ENCODE measurements at places on chromosomes 5 and 9.

- DNase-seq = no peak
These were observed 287.6 kb downstream of the PDE4D start for GRCh38 chr5:59605915-59606314.

DNA sequence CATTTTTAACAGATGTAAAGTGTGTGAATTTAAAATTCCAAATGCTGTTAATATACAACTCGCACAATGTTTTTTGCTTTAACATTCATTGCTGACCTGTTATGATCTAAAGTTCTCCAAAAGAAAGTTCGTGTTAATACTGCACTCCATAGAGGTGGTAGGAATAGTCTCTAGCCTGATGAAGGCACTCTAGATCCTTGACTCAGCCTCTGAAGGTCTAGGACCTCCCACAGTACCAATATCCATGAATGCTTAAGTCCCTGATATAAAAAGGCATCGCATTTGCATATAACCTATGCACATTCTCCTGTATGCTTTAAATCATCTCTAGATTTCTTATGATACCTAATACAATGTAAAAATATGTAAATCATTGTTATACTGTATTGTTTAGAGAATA lies 213.6 kb downstream of the EFNA5 start:
- DNase-seq = no peak

DNA sequence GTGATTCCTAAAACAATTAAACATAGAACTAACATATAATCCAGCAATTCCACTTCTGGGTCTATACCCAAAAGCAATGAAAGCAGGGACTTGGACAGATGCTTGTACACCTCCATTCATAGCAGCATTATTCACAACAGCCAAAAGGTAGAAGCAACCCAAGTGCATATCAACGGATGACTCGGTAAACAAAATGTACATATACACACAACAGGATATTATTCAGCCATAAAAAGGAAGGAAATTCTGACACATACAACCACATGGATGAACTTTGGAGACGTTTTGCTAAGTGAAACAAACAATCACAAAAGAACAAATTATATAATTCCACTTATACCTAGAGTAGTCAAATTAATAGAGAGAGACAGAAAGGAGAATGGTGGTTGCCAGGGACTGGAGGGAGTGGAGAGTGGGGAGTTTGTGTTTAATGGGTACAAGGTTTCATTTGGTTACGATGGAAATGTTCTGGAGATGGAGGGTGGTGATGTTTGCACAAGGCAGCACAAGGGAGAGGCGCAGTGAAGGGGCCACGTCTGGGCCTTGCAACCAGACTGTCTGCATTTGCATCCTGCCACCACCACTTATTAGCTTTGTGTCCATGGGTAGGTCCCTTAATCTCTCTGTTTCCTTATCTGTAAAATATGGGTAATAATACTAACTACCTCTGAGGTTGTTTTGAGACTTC lies 36.3 kb upstream of the RLN1 start:
- no peak for DNase-seq

DNA sequence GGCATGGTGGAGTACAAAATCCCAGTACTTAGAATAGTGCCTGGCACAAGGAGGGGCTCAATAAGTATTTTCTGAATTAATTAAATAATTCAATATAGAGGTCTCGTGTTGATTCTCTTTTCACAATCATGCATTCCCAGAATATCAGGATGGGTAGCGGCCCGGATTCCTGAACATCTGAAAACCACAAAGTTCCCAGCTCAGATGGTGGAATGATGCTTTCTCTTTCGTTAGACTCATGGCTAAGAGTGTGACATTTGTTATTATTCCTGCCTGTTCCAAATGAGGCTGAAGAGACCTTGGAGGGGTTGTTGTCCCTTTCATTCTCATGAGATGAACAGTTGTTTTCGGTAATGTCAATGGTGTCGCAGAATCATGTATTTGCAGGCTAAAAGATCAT lies 95.4 kb upstream of the LIFR start:
- DNase-seq = no peak

- no peak for DNase-seq
These were observed 8.8 kb upstream of the LCP2 start for GRCh38 chr5:170306381-170306831.

- no peak for DNase-seq
These were observed 3.1 kb upstream of the FAM53C start for GRCh38 chr5:138334867-138335447.

DNA sequence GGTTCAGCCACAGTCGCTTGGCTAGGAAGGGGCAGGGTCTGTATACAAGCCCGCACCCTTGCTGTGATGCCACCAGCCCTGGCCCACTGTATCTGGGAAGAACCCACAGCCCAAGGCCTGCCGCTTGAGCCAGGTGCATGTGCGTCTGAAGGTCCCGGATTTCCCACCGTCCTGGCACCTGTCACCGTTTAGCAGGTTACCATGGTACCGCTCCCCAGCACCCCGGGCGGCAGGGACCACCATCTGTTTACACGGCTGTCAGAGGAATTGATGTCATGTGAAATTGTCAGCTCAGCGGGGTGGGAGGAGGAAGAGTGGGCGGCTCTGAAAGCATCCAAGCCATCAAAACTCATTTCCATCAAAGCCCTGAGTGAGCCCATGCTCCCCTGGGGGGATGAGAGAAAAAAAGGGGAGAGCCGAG lies 92.7 kb downstream of the HRH2 start:
- no peak for DNase-seq

DNA sequence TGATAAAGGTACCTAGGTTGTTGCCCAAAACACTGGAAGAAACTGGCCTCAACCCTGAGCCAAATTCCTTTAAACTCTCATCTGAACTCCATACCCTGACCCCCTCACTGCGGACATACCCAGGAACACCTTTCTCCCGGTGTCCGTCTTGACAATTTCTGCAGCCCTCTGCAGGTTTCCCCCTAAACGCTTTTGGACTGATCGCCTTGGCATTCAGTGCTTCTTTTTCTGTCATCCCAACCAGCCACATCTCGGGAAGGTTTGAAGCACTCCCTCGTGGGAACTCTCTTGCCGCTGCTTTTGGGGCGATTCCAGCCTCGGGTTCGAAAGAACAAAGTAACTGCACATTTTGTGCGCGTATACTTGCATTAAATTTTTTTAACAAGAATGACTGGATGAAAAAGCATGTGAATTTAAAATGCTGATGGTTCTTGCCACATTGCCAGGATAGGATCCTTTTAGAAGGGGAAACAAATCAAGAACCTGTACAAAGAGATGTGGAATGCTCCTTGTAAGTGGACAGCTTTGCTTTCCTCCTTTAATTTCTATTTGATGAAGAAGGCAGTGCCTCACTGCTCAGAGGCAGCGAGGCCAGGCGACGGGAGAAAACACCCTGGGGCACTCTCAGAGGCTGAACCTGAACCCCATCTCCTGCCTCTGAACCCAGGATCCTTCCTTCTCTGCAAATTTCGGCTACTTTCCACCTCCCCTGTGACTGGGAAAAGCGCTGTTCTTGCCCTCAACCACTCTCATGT lies 615 bp downstream of the PSMD5 start:
- DNase-seq = no peak

GRCh38 chr5:52864884-52865283 lies 77.2 kb downstream of the ITGA1 start:
- no peak for DNase-seq

- DNase-seq = no peak
These were observed 41.0 kb upstream of the MTAP start for GRCh38 chr9:21761309-21761901.

DNA sequence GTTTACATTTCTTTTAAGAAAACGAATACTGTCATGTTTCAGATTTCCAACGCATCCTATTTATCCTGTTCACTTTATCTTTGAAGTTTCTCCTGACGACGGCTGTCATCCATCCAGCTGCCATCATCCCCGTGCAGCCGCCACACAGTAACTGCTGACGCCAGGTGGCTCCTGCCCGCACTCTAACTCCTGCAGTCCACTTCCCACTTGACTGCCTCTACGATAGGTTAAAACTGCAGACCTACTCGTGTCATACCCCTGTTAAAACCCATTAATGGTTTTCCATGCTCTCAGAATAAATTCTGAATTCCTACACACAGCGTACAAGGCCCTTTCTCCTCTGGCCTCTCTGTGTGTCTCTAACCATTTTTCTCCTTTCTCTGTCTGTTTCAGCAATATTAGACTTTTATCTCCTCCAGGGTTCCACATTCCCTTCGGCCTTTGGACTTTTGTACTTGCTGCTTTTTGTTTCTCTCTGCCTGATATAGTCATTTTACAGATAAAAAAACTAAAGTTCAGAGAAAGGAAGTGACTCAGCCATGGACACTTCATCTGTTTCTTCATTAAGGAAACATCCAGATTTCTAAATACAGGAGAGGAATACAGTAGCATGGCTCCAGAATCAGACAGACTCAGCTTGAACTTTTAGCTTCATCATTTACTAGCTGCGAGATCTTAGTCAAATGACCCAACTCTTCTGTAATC lies 84.9 kb downstream of the ADAMTS12 start:
- no peak for DNase-seq

GRCh38 chr9:129483415-129484351 lies 137.2 kb downstream of the C9orf50 start:
- peak; percentile 89 for DNase-seq

DNA sequence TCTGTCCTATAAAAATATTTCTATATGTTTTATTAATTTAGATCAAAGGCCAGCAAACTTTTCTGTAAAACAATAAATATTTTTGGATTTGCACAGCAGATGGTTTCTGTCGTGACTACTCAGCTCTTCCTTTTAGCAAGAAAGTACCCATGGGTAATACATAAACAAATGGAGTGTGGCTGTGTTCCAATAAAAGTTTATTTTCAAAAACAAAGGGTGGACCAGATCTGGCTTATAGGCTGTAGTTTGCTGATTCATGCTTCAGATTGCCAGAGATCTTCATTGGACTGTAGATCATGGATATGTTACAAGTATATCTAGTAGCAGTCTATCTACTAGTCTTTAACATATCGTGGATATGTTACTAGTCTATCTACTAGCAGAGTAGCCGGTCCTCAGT lies 590.5 kb downstream of the CSNK1G3 start:
- DNase-seq = no peak

DNA sequence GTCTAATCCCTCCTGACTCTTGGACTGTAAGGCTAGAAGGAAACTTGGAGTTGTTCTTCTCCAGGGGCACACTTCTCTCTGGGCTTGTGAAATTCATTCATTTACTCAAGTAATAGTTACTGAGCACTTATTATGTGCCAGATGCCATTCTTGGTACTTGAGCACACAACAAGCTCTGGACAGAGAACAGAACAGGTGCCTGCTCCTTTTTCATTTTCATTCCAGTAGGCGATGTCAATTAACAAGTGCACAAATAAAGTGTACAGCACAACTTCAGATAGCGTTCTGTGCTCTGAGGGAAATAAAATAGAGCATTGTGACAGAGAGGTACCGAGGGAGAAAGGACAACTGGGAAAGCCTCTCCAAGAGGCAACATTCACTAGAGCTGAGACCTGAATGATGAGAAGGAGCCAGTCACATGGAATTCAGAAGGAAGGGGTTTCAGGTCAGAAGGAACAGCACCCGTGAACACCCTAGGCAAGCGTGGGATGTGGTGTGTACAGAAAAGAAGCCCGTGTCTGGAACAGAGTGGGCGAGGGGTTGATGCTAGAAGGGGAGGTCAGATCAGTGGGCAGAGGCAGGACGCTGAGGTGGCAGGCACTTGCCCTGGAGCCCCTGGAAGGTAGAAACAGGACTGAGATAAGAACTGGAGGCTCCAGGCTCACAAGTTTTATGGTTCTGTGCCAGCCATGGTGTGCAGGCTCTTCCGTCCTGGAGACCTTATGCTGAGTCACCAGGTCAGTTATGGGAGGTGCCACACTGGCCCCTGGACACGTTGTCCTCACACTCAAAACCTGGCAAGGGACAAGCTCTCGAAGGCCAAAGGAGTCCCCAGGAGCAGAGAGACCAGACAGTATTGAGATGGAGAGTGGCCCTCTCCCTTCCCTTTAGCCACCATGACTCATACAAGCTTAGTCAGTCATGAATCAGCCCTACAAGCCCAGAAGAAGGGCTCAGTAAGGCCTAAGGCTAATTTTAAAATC lies 7.2 kb upstream of the ABLIM3 start:
- peak; percentile 55 for DNase-seq

DNA sequence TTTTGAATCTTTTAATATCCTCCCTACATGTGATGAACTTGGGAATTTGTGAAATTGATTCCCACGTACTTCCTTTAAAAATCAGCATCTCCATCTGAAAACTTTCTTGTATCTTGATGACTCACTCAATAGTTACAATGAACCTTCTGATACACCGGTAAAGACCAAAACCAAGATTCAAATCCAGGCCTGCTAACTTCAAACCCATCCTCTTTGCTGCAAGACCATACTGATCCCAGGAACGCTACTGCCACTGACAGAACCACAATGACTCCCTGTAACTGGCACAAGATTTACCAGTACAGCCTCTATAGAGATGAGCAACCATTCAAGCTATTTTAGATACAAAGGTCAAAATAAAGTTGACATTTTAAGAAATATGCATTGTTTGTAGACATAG lies 332.9 kb downstream of the DNAH5 start:
- no peak for DNase-seq

- DNase-seq = peak; percentile 19
These were observed 15.2 kb upstream of the RXFP3 start for GRCh38 chr5:33921002-33921401.

DNA sequence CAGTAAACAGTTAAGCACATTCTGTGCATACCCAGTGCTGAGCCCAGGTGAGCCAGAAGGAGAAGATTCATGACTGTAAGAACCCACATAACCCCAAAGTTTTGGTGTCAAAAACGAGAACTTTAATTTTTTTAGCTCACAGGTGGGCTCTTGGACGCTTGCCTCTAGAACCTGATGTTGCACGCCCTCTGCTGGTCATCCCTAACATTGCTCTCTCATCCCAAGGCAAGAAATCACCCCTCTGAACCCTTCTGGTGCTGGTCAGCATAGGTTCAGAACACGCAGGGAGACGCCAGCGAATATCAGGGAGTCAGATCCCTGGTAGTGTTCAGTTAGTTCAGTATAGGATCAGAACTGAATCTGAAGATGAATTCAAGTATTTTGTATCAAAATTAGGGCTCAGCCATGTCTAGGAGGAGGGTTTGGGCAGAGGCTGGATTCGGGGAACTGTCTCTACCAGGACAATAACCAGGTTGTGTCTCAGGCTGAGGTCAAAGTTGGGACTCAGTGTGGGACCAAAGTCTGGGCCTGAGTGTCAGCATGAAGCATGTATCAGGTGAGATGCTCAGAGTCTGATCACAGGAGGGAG lies 4.1 kb upstream of the DNAJB5 start:
- peak; percentile 50 for DNase-seq

GRCh38 chr9:120474591-120475243 lies 105.2 kb downstream of the CDK5RAP2 start:
- no peak for DNase-seq

GRCh38 chr5:16178745-16179372 lies 732 bp downstream of the MARCHF11 start:
- peak; percentile 74 for DNase-seq

DNA sequence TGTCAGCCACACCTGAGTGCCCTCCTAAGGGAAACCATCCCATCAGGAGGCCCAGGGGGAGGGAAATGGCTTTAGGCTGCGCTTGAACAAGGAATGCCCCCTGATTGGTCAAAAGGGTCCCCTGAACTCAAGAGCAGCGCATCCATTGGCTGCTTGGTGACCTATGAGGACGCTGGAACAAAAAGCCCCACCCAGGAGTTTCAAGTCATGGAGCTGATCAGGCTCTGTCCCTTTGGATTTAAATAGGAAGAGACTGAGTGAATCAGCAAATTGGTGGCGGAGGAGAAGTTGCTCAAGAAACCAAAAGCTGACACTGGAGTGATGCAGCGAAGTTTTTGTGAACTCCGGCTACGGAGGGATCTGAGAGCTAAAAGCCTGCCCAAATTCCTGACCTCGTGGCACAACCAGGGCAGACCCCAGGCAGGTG lies 66.7 kb downstream of the SMIM23 start:
- no peak for DNase-seq

Data from mucosa of gallbladder (tissue), 1 donor.